Muscle of leg (tissue), 16 donors: ENCODE measurements at places on chromosomes 13 and 19.

GRCh38 chr19:38047641-38048040, 140.6 kb downstream of the SIPA1L3 start:
- DNase-seq: no peak

- no peak for DNase-seq
Measured at GRCh38 chr13:110557610-110558305, 3.8 kb downstream of the RAB20 start.

DNA sequence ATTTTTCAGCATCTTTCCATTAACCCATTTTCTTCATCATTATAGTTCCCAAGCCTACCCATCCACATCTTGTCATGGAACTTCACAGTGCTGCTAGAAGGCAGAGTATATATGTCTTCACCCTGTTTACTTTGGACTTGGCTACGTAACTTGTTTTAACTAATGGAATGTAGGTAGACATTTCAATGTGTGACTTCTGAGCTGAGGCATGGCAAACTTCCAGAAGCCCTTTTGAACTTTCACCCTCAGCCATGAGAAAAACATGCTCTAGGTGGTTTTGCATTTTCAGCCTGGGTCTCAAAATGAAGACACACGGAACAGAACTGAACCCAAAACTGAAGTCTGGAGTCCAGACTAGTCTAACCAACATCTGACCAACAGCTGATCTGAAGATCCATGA, 3.2 kb downstream of the TEX30 start:
- DNase-seq: no peak

GRCh38 chr13:23771552-23771951, 117.6 kb downstream of the MIPEP start:
- DNase-seq: no peak

GRCh38 chr13:113951246-113951999, 22.5 kb downstream of the C13orf46 start:
- DNase-seq: peak; percentile 83

- no peak for DNase-seq
Measured at GRCh38 chr19:49862391-49863253, 4.8 kb downstream of the PNKP start.

DNA sequence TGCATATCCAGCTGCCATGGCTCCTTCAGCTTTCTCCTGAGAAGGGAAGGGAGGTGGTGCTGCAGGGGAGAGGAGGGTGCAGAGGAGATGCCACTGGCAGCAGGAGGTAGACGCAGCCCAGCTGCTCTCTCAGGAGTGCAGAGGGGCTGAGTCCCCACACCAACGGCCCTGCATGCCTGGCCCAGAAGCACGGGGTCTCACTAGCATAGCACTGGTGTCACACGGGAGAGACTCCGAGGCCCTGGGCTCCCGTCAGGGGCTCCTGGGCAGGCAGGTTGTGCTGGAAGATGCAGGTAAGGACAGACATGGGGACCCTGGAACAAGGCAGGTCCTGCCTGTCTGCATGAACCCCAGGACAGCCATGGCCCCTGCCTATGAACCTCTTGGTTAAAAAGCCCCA, 80.1 kb downstream of the C1QTNF9 start:
- DNase-seq: no peak

DNA sequence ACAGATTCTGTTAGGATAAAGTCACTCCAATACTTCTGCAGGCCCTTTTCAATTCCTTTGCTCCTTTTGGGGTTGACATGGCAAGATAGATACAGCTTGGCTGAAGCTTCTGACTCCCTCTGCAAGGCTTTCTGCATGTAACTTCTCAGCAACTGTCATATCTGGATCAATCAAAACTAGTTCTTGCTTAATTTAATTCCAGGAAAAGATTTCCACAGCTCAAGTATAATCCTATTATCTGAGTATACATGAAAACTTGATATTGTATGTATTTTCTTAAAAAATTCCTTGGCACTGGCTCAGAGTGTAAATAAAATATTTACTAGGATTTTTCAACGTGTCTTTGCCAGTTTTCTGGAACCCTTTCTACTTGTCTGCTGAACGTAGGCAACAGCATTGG, 109.6 kb downstream of the STARD13 start:
- no peak for DNase-seq

DNA sequence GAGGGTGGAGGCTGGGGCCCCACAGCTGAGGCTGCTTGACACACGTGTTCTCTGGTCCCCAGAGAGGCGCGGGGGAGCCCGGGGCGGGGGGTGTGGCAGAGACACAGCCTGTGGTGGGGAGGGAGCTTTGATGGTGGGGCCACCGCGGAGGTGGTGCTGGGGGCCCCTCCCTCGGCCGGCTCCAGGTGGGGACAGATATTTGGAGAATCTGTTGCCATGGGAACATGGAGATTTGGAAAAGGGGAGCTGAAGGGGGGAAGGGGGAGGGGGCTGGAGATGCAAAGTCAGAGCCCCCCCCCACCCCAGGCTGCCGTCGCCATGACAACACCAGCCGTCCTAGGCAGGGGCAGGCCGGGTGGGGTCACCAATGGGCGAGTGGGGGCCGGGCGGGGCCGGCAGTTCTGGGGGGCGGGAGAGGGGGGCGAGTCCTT, 1.2 kb downstream of the PRKCG start:
- DNase-seq: peak; percentile 19

- peak; percentile 75 for DNase-seq
Measured at GRCh38 chr19:46861691-46862502, 1.1 kb downstream of the ARHGAP35 start.

DNA sequence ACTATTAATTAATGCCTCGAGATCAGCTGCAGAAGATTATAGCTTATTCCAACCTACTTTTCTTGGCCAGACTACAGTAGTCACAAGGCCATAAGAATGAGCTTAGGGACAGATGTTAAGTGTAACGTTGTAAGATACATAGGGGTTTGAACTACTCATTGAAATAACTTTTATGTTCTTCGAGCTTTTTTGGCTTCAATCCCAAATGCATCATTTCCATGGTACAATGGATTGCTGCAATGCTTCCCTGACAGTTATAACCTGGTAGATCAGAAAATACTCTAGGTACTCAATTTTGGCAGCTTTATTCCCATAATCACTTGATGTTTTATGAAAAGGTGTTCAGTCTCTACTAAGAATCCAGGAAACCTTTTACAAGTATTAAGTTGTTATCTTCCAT, 2216.7 kb upstream of the PCDH20 start:
- no peak for DNase-seq

GRCh38 chr13:33577007-33577406, 240.9 kb upstream of the RFC3 start:
- DNase-seq: no peak

DNA sequence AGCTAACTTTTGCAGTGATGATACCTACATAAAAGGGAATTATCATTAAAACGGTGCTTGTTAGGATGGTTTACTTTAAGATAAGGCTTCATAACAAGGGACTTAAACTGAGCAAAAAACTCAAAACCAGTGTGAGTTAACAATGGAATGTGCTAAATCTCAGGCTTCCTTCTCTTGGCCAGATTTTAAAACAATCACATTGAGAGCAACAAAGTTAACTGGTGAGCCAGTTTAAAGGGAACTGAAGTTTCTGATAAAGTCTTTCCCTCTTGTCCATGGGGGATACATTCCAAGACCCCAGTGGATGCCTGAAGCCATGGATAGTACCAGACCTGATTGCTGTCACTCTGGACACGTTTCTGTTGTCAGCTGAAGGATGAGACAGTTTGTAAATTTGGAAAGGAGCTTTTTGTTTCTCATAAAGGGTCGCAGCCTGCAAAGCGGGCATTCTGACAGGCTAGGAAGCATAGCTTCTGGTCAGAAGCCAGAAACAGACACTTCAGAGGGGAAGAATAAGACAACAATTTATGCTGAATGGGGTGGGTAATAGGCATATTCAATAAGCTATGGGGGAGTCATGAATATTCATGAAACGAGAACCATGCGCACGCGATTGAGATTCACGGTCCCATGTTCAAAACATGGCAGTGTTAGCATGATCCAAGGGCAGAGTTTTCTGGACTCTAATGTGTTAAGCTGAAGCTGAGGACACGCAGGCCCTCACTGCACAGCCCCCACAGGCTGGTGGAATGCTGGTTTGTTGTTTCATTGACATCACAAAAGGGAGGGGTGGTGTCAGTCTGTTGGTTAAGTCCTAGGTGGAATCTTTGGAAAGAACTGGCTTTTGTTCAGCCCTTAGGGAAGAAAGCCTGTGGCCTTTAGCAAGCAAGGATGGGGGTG, 150.6 kb upstream of the RNF113B start:
- DNase-seq: no peak

GRCh38 chr19:10068205-10068604, 17.9 kb upstream of the SHFL start:
- DNase-seq: no peak

- no peak for DNase-seq
Measured at GRCh38 chr19:6078068-6078467, 32.2 kb downstream of the RFX2 start.

GRCh38 chr19:1269478-1270212, 513 bp downstream of the CIRBP start:
- peak; percentile 94 for DNase-seq

- DNase-seq: peak; percentile 70
Measured at GRCh38 chr19:45424191-45425058, 708 bp upstream of the ERCC1 start.

GRCh38 chr19:6018786-6019185, 40.8 kb upstream of the RANBP3 start:
- no peak for DNase-seq

- no peak for DNase-seq
Measured at GRCh38 chr13:28953714-28954418, 133.7 kb downstream of the MTUS2 start.

DNA sequence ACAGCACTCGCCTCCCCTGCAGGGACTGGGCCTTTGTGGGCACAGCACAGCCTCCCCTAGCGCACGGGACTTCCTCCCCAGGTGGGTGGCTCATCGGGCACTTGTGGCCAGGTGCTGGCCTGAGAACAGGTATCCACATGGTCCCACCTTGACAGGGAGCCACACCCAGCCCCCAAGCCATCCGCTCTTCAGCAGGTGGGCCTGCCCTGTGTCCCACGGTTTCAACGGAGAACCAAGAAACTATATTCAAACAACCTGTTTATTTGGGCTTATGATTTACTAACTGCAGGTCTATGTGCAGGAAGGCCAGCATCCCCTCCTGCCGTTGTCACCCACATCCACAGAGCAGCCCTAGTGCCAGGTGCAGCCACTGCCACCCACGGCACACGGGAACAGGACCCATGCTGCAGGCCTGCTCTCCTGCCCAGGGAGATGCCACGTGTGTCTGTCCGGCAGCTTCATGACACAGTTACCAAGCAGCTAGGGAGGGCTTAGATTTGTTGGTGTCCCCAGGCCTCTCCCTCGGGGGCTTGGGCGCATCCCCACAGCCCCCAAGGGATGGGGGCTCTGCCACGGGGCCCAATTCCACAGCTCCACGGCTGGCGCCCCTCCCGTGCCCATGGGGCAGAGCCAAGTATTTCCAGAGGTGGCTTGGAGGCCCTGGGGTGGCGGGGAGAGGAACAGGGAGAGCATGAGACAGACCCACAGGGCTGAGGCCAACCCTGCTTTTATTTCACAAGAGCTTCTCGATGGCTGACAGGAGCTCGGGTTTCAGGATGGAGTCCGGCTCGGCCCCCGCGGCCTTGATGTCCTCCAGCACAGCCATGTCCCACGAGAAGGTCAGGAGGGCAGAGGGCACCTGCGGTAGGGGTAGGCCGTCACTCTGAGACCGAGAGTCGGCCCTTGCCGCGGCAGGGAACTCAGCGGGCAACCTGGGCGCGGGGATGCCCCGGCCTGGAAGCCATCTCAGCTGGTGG, 12.5 kb downstream of the UBXN6 start:
- DNase-seq: peak; percentile 27

GRCh38 chr13:35741657-35742056, 265.2 kb upstream of the MAB21L1 start:
- no peak for DNase-seq

DNA sequence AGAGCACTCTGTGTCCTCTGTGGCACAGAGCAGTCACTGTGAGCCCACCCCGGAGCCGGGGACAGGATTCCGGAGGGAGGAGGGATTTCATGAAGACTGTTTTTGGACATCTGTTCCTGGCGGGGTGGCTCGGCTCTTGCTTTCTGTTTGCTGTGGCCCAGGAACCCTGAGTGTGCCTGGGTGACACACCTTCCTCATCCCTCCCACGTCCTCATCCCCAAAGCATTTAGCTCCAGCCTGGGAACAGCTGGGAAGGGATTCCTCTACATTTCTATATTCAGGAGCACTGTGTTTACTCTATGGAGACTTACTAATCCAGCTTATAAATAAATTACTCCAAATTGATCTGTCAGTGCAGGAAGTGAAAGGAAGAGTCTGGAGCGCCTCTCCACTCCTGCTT, 97.8 kb upstream of the UBL3 start:
- DNase-seq: no peak

DNA sequence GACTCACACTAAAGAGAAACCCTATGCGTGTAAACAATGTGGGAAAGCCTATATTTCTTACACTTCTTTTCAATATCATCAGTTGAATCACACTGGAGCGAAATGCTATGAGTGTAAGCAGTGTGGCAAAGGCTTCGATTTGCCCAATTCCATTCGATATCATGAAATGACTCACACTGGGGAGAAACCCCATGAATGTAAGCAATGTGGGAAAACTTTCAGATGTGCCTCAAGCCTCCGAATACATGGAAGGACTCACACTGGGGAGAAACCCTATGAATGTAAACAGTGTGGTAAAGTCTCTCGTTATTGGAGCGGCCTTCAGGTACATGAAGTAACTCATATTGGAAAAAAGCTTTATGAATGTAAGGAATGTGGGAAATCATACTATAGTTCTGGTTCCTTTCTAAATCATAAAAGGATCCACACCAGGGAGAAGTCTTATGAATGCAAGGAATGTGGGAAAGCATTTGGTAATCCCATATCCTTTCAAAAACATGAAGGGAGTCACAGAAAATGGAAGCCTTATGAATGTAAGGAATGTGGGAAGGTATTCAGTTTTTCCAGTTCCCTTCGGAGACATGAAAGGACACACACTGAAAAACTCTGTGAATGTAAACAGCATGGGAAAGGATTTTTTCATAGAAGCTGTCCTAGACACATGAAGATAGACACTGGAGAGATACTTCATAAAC, 28.1 kb downstream of the ZNF20 start:
- DNase-seq: no peak

GRCh38 chr19:15321739-15322138, 10.6 kb downstream of the BRD4 start:
- DNase-seq: no peak

GRCh38 chr13:109976206-109976997, 190.0 kb upstream of the IRS2 start:
- no peak for DNase-seq

DNA sequence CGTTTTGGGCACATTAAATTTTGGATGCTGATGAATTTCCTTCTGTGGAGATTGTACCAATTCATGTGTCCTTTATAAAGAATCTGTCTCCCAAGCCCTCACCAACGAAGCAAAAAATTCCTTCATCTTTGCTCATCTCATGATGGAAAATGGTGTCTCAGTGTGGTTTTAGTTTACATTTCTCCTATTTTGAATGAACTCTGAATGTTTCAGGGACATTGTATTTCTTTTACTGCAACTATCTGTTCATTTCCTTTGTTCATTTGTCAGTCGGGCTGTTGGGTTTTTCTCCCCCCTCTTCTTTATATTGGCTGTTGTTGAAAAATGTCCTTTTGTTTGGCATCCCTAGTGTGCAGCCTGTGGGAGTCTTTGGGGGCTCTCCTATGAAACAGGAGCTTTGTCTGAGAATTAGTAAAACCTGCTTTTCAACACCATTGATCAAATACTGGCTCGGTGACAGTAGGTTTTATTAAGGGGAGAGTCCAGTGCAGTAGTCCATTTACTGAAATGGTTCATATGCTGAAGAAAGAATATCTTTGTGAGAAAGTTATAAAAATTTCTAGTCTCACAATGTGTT, 91.3 kb upstream of the C1QTNF9B start:
- DNase-seq: no peak

GRCh38 chr13:30848332-30849027, 57.6 kb upstream of the MEDAG start:
- DNase-seq: no peak
